ENCODE measurements at places on chromosomes 16 and 17.

DNA sequence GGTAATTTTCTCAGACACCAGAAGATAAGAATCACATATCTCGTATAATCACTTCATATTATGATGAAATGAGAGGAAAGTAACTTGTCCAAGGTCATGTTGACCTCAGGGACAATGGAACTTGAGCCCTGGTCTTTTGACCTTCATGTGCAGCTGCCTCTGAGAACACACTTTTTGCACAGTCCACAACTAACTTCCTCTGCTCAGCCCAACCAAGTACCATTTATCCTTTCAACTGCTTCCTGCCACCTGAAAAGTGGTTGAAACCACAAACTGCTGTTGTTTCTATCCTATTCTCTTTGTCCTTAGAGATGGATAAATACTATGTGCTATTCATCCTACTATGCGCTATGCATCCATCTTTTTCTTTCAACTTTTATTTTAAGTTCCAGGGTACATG lies 2.3 kb upstream of the CCL1 start:
- no peak for DNase-seq

DNA sequence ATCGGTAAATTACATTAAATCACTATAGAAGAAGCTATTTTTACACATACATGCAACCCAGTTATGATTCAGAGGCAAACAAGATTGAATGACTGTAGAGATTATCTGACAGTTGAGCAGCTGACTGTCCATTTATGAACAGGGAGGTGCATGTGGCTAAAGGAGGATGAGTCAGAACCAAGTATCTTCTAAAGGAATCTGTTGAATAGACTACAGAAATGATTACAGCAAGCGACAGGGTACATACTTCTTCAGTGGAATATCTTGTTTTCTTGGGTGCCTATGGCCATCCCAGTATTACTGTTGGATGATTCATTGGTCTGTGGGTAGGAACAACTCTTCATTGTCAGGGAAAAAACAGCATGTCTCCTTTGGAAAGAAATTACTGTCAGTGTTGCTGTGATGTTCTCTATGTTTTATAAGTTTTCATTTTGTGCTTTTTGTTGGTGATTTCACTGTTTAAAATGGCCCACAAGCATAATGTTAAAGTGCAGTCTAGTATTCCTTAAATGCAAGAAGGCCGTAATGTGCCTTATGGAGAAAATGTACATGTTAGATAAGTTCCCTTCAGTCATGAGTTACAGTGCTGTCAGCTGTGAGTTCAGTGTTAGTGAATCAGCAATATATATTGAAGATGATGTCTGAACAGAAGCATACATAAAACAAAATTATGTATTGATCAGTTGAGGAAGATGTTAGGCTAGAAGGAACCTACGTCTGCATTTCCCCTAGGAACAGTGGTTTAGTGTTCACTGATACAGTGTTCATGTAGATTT lies 27.0 kb downstream of the CBFB start:
- DNase-seq, result no peak

DNA sequence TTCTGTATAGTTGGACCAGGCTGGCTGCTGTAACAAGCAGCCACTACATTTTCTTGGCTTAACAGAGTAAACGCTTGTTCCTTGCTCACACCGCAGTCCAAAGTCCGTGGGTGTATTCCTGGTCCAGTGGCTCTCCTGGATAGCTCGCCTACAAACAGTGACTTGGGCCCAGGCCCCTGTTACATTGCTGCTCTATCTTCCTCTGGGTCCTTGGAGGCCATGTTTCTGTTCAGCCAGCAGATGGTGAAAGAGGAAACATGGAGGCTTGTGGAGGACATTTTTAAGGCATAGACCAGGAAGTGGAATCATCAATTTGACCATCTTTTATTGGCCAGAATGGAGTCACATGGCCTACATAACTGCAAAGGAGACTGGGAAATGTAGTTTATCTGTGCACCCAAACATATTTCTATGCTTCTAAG lies 55.1 kb downstream of the ATP2C2 start:
- DNase-seq, result peak; percentile 1

- no peak for DNase-seq
Measured at GRCh38 chr17:68297195-68297594, 5.9 kb downstream of the ARSG start.

DNA sequence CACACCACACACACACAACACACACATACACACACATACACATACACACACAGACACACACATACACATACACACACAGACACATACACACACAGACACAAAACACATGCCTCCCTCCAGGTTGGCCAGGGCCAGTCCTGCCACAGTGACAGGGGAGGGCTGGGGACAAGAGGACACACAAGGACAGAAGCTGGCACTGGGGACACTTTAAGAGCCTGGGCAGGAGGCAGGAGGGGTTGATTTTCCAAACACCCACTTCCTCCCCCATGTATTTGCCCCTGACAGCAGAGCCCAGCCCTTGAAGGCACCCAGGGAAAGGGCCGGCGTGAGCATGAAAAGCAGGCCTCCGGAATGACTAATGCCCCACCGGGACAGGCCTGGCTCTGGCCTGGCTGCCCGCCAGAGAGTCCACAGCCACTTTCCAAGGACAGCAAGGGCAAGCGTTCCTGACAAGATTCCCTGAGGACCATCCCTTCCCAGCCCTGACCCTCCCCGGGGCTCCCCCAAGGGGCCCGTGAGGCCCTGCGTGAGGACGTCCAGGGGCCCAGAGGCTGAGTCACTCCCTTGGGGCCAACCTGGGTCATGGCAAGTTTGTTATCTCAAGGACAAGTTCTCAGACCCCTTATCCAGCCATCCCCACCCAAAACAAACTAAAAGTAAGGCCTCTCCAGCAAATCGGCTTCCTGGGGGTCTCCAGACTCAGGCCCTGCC lies 235.6 kb downstream of the ZNF423 start:
- no peak for DNase-seq

DNA sequence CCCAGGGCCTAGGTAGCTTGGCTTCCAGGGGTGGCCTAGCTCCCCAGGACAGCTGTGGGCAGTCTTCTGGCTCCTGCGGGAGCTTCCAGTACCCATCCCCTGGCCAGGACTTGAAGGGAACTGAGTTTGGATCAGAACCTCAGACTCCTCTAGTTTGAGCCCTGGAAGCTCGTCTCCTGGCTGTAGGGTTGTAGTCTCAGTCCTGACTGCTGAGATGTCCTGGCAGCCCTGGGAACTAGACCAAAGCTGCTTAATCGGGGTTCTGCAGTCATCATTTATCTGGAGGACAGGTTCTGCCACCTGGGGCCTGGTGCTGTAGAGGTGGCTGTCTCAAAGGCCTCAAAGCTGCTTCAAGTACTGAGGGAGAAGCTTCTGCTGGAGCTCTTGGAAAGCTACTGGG lies 163.7 kb downstream of the WSCD1 start:
- no peak for DNase-seq

- DNase-seq, result no peak
Measured at GRCh38 chr16:21097151-21097550, 53.5 kb downstream of the DNAH3 start.

DNA sequence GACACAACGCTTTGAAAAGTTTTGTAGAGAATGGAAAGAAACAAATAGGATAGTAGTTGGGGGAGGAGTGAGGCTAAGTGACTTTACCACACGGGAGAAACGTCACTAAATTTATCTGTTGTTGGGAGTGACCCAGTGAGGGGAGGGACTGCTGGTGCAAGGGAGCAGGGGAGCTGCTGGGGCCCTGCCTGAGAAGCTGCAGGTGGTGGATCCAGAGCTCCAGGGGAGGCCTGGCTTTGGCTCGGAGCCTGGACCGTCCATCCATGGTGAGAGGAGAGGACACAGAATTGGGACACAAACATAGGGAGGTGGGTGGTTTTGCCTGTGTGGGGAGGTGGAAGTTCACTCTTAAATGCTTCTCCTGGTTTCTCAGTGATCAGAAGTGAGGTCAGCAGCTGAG lies 107.6 kb downstream of the GOSR1 start:
- no peak for DNase-seq

DNA sequence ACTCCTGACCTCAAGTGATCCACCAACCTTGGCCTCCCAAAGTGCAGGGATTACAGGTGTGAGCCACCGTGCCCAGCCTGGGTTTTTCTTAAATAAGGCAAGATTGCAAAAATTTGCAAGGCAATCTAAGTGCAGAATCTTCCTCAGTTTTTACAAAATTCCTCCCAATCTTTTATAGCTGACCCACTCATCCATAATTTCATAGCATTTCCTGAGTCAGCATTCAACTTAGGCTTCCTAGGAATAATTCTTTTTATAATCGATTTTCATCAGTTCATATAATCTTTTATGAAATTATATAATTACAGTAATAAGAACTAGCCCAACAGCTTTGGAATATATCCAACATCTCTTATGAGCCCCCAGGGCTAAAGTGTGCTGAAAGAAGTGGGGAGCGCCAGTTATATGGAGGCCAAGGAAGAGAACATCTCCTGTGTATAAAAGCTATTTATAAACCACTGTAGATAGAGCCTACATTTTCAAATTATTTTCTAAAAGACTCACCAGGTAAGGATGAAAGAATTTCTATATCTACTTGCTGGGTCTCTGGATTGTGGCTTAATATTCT lies 14.8 kb downstream of the COIL start:
- DNase-seq, result no peak

- DNase-seq, result no peak
Measured at GRCh38 chr17:39674179-39674578, 5.9 kb downstream of the PNMT start.

GRCh38 chr17:81380666-81381518 lies 14.4 kb upstream of the BAHCC1 start:
- no peak for DNase-seq

GRCh38 chr17:48554412-48555257 lies 9.7 kb upstream of the HOXB2 start:
- no peak for DNase-seq

Data from SK-N-MC (cell line).